ENCODE measurements at places on chromosomes 5 and 9.

DNA sequence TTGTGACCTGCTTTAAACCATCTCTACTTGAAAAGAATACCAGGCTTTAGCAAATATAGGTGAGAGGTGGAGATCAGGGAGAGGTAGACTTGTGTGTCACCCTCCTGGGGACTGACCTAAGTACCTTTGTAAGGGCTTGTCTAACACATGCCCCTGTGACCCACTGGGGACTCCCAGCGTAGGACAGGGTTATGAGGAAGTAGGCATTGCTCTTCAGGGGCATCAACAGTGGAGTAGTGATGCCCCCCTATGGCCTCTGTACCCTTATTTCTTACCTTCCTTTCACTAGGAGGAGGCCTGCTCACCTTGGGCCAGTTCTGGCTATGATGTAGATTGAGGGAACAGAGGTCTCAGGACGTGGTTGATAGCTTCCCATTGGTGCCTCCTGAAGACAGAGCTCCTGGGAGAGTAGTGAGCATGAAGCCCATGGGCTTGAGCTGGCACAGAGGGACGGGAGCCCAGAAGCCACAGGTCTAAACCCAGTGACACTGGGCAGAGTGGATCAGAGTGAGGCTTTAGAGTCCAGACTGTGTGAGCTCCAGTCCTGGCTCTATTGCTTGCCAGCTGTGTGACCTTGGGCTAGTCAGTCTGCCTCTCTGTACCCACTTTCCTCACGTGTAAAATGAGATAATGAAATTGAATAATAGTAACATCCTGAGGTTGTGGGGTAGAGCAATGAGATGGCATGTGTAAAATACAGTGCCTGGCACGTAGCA is 191.7 kb downstream of the AOPEP start:
- DNase-seq, result no peak

- peak; percentile 71 for DNase-seq
Observed at GRCh38 chr9:96856363-96857286, 2.3 kb upstream of the ZNF782 start.

DNA sequence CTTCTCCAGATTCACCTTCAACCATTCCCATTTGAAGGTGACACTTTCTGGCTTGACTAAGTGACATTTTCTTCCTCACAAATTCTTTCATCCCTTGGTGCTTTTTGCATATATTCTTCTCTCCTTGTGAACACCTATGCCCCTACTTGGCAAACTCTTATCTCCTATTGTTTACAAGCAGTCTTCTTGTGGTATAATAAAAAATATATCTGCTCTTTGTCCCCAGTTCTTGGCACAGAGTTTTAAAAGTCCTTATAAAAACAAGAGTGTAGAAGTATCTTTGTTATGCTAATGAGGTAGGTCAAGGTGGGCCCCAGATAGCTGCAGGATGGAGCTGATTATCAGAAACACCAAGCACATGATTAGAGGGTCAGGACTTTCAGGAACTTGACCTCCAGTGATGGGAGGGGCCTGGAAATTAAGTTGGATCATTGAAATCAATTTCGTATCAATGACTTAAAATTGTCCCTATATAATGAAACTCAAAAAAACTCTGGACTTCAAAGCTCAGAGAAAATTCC is 38.0 kb downstream of the TMEM161B start:
- DNase-seq, result no peak

GRCh38 chr9:91119679-91120078 is 242.0 kb downstream of the AUH start:
- DNase-seq, result no peak

- DNase-seq, result no peak
Observed at GRCh38 chr5:141855265-141856036, 22.8 kb downstream of the PCDH1 start.

GRCh38 chr9:88230612-88231011 is 92.3 kb upstream of the SPATA31C2 start:
- DNase-seq, result no peak
